ENCODE measurements at places on chromosomes 1 and 21.
A peak's percentile ranks its signal among the peaks of the same experiment; 100 is the strongest.

DNA sequence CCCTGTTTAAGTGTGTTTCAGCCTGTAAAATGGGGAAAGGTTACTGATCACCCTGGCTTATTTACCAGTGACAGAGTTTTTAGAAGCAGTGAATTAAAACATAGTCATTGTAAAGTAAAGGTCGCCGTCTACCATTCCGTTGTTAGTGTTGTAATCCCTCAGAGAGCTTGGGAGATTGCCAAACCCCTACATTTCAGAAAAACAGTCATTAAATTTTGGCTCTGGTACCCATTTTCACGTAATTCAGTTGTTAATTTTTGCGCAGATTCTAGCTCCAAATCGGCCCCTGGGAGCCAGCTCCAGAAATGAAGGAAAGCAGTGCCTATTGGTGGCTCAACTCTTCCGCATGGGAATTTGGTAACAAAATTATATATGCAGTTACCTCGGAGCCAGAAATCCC, 127.7 kb upstream of the AJAP1 start:
- DNase-seq = no peak

- DNase-seq = no peak
These were observed 14.0 kb upstream of the WASF2 start for GRCh38 chr1:27503844-27504587.

DNA sequence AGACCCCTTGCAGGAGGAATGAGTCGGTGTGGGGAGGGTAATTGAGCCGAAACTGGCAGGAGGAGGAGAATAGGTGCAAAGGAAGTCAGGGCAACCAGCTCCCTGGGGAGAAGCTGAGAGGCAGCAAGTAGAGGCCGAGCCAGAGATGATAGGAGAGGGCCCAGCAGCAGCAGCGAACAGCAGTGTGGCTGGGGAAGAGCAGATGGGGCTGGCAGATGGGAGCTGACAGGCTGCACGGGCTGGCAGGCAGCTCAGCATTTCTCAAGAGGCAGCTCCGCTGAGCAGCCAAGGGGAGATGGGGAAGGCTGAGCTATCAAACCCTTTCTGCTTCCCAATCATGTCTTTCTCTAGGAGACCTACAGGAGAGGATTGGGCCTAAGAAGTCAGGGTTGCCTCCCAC, 158.2 kb downstream of the TRIM33 start:
- DNase-seq = no peak

GRCh38 chr1:167717351-167717750, 4.4 kb upstream of the MPZL1 start:
- DNase-seq = no peak

DNA sequence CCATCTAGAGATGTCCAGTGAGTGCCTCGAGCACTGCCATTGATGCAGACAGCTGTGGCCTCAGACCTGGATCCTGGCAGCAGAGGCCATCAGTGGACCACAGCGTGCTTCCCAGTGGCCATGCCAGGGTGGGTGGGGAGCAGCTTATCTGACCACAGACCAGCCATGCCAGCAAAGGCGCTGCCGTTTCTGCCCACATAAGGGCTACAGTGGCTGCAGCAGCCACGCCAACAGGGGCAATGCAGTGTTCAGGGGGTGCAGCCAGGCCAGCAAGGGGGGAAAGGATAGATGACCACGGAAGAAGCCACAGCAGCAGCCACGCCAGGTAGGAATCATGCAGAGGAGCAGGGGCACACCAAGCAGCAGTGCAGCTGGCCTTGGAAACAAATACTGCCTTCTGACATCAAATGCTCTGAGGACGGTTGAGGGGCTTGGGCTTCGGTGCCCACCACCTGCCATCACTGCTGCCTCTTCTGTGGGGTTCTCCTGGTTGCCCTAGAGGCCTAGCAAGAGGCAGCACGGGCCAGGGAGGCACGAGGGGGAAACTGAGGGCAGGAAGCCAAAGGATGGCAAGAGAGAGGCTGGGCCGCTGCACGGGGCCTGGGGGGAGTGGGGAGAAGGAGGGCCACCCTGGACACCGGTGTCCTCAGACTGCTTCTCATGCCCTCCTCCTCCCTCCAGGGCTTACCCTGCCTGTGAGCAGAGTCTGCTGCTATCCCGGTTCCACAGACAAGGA, 94.7 kb upstream of the RUNX3 start:
- DNase-seq = no peak

DNA sequence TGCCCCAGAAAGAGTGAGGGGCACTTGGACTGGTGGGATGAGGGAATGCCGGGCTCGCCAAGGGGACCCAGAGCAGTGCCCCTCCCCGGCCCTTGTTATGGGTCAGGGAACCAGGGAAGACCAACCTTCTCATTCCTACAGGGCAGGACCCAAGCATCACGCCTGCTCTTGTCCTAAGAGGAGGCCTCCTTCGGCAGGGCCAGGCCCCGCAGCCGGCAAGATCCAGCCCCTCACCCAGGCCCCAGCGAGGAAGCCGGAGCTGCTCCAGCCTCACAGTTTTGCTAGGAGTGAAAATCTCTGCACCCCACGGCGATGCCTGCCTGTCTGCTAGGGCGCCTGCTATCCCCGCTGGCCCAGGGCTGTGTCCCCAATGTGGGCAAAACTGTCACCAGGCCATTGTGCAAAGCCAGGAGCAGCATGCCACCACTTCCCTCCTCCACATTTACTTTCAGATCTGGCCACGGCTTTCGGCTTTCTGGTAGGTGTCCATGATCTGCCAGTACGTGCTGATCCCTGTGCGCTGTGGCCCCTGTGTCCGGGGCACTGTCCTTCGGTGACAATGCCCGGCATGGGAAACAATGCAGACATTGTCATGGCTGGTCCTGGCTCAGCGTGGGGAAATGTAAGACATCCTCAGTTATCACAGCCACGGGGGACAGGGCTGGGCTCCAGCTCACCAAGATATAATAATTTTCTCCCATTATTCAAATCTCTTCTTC, 9.6 kb downstream of the ACTRT2 start:
- no peak for DNase-seq

DNA sequence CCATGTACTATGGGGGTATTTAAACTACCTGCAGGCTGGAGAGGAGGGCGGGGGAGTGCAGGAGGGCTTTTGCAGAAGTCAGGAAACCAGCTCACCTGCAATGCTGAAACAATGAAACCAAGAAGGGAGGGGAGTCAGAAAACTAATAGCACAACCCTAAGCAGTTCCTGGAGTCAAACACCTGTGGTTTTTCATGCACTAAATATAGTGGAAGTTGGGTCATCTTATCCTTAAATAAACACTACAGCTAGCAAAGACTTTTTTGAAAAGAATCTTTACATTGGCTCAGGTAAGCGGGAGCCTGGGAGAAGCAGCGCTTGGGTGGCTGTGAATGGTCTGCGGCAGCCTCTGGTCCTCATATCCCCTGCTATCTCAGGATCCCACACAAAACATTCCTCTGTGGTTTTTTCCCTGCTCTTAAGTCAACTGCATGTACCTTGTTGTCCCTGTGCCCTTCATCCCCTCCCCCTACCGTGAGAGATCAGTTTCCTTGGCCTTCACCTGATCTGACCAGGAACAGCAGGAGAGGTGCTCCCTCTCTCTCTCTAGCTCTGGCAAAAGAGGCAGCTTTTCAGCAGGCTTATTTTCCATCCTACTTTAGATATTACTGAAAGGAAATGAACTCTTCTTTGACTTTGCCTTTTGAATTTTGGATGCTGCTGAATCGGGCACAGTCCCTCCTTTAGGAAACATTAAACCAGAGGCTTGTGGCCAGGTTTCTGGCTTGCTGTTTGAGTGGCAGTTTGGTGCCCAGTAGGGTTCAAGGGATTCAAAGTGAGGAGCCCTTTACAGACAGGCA, 26.6 kb downstream of the TENT5C start:
- no peak for DNase-seq

- DNase-seq = no peak
These were observed 64.1 kb upstream of the TMPRSS2 start for GRCh38 chr21:41571938-41572510.

- DNase-seq = no peak
These were observed 113.4 kb downstream of the MAB21L3 start for GRCh38 chr1:116224561-116224960.

DNA sequence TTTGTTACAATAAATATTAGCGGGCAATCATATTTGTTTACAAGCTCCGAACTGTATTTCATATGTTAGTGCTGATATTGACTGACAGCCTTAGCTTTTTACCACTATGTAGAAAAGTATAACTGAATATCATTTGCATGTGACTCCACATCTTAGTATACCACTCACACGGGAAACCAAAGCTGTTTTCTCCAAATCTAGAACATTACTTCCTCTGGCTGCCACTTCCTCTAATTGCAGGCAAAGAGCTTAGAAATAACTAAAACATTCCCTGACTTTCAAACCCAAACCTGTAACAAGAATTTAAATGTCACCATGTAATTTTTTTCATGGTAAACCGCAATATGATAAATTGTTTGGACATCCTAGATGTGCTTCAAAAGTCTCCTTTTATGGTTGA, 174.7 kb downstream of the LBR start:
- no peak for DNase-seq

GRCh38 chr1:150406483-150406882, 42.5 kb downstream of the RPRD2 start:
- DNase-seq = no peak

- DNase-seq = no peak
These were observed 317.7 kb upstream of the DAB1 start for GRCh38 chr1:57741521-57741920.

- no peak for DNase-seq
These were observed 981.2 kb downstream of the TTLL7 start for GRCh38 chr1:83017701-83018100.

DNA sequence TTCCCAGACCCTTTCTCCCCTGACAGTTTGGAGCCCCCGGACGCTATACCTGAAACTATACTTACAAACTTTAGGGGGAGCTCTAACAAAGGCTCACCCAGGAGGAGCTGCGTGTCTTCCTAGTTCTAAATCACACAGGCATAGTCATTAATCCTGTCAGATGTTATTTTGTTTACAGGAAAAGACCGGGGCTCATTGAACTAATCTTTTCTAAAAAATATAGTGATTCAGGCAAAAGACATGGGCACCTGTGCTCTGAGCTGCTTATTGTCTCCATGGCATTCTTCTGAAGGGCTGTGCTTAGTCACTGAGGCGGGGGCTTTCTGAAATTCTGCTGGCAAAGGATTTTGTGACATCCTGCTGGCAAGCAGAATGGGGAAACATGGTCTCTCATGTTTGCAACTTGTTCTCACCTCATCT, 1577.0 kb downstream of the NCAM2 start:
- peak; percentile 18 for DNase-seq

- no peak for DNase-seq
These were observed 424.5 kb upstream of the DAB1 start for GRCh38 chr1:57848406-57848805.

DNA sequence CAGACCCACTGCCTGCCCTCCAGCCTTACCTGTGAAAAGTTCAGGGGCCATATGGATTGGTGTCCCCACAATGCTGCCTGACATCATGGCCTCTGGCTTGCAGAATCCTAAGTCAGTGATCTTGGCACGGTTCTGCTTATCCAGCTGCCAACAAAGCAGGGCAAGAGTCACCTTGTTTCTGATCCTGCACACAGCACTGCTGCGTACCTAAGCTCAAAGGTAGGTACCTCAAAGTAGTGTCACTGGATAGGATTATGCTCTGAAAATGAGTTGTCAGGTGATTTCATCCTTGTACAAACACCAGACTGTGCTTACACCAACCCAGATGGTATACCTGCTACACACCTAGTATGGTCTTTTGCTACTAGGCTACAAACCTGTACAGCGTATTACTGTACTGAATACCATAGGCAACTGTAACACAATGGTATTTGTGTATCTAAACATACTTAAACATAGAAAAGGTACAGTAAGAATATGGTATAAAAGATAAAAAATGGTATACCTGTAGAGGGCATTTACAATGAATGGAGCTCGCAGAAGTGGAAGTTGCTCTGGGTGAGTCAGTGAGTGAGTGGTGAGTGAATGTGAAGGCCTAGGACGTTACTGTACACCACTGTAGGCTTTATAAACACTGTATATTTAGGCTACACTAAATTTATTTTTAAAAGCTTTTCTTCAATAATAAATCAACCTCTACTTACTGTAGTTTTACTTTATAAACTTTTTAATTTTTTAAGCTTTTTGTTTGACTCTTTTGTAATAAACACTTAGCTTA, 29.1 kb upstream of the RBBP5 start:
- no peak for DNase-seq

- DNase-seq = no peak
These were observed 7.6 kb upstream of the CELA2A start for GRCh38 chr1:15448877-15449462.

- no peak for DNase-seq
These were observed 50.5 kb upstream of the PPP2R5A start for GRCh38 chr1:212234431-212235395.

- DNase-seq = no peak
These were observed 1.3 kb downstream of the JAM2 start for GRCh38 chr21:25640202-25640942.

- no peak for DNase-seq
These were observed 931 bp upstream of the CLSTN1 start for GRCh38 chr1:9824702-9825089.

- no peak for DNase-seq
These were observed 49.7 kb upstream of the GFI1 start for GRCh38 chr1:92536211-92536979.

GRCh38 chr1:160827418-160827817, 31.4 kb downstream of the LY9 start:
- DNase-seq = no peak

DNA sequence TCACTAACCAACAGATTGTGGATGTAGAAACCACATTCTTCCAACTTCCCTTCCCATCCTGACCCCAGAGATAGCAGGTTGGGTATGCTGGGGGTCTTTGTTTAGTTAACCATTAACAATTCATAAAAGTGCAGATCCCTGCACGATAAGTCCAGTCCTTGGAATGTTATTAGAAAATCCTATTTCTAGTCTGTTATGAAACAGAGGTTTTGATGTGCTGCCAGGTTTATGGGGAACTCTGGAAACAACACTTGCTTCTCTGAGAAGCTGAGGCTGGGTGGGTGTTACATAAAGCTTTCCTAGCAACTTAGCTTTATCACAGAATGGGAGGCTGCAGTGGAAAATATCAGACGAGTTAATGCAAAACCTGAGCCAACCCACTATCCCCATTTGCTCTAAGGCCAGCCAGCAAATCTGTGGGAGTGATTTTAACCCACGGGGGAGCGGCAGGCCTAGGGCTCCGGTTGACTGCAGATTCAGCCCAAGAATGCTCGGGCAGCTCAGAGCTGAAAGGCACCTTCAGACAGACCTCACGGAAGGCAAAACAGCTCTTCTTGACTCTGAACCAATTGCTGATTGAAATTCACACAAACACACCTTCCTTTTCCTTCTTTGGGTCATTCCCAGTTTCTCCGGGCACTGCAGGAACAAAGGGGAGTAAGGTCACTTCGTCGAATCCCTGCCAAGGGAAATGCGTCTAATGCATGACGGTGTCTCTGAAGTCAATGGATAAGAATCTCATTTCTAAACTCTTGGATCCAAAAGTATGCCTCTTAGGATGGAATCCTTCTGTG, 111.7 kb upstream of the IRF2BP2 start:
- no peak for DNase-seq

Measured in NCI-H2081 treated with DMSO at 0.1 percent for 48 hours (cell line).